Stromal cell of bone marrow (primary cell): ENCODE measurements at places on chromosomes 3 and 15.

GRCh38 chr3:55296791-55297190 is 190.3 kb downstream of the WNT5A start:
- peak; percentile 36 for DNase-seq

DNA sequence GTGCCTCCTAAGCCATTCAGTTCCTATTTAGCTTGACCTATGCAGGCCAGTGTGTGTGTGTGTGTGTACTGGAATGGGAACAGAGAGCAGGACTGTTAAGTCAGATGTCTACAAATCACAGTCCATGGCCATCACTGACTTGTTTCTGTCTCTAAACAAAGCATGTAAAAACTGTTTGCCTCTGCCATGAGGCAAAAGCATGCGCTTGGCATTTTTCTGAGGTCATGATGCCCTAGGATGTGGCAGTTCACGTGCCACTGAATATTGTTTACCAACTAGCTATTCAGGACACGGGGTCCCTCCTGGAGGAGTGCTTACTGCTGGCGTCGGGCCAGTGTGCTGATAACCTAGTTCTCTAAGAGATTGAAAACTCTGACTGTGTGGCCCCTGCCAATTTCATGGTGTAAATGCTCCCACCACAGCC is 8.2 kb upstream of the ATP13A3 start:
- no peak for DNase-seq

- DNase-seq: peak; percentile 85
Measured at GRCh38 chr3:127002195-127003174, 19.6 kb downstream of the PLXNA1 start.

DNA sequence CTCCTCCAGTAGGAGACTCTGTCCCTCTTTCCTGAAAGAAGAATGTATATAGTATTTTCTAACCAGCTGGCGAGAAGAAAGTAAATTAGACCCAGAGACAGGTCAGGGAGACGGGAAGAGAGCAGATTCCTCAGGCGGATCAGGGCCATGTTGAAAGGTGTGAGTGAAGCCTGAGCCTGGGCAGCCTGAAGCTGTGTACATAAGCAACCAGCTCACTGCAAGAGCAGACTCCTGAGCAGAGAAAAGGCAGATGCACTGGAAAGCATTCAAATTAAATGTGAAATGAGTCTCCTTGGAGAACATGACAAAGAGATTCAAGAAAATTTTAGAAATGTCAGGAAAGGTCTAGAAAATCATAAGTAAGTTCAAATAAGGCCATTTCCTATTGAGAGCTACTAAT is 165.8 kb downstream of the GOLIM4 start:
- no peak for DNase-seq

- DNase-seq: no peak
Measured at GRCh38 chr3:102159810-102160451, 274.9 kb upstream of the ZPLD1 start.

DNA sequence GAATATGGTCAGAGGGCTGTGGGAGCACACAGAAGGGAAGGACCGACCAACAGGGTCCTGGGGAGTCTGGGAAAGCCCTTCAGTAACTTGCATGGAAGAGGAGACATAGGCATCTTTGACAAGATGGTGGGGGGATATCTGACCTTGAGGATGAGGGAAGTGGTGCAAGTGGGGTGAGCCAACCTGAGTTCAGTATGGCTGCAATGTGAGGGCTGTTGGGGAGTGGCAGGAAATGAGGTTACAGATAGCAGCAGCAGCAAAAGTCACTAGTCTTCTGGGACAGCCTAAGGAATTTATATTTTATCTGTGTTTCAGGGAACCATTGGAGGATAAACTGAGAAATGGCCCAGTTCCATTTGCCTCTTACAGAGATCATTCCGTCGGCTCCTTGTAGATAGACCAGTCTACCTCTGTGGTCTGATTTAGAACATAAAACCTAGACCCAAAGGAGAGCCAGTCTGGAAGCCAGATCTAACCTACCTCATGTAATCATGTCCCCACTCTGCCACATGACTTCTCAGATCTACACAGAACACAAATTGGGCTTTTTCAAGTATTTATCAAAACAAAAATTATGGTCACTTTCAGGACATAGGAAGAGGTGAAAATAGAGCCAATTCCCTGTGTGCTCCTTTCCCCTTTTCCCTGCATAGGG is 75.6 kb downstream of the ST6GAL1 start:
- DNase-seq: no peak

- no peak for DNase-seq
Measured at GRCh38 chr15:88066636-88067330, 189.8 kb downstream of the NTRK3 start.

GRCh38 chr3:60536420-60536819 is 714.8 kb downstream of the FHIT start:
- no peak for DNase-seq

DNA sequence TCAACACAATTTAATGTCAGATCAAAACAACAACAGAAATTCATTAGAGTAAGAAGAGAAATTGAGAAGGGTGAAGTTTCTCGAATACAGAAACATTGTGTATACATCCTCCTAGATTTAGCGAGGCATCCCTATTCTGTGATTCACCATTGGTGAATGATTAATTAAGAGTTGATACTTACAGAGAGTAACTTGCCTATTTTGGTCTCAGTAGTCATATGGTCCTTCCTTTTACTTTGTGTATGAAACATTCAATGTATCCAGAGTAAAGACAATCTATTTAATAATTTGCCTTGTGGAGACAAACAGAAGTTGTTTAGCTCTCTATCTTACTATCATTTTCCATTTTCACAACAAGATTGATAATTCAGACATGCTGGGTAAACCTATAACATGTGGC is 432.0 kb downstream of the ZPLD1 start:
- DNase-seq: no peak

GRCh38 chr3:188271226-188271914 is 117.4 kb downstream of the LPP start:
- DNase-seq: no peak

DNA sequence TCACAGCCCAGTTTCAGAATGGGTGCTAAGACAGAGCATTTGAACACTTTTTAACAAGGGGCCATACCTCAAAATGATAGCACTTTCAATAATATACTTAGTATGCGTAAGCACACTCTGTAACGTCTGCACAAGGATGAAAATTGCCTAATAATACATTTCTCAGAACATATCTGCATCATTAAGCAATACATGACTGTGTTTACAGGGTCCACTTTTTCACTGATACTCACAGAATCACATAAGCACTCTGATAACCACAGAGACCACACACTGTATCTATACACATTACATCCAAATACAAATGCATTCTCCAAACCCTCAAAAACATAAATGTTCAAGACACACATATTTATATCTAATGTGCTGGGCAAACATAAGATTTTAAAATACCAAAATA is 79.8 kb downstream of the NR1I2 start:
- DNase-seq: no peak

- no peak for DNase-seq
Measured at GRCh38 chr15:25709437-25710159, 153.5 kb downstream of the ATP10A start.

GRCh38 chr3:5302661-5303060 is 115.2 kb downstream of the EDEM1 start:
- DNase-seq: no peak

GRCh38 chr3:85474241-85474640 is 515.5 kb downstream of the CADM2 start:
- DNase-seq: no peak

DNA sequence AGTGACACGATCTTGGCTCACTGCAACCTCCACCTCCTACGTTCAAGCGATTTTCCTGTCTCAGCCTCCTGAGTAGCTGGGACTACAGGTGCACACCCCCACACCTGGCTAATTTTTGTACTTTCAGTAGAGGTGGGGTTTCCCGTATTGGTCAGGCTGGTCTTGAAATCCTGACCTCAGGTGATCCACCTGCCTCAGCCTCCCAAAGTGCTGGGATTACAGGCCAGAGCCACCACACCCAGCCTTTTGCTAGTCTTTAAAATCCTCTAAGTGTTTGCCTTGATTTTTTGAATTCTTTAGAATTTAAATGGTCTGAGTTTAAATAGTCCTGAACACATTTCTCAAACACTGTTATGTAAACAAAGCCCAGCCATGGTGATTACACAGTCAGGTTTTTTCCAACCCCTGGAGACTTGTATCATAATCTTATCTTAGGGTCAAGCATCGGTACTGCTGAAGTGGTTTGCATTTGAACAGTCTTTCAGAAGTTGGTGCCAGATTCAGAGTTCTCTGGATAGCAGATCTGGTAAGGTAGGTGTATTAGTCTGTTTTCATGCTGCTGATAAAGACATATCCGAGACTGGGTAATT is 28.2 kb upstream of the PIAS1 start:
- no peak for DNase-seq

GRCh38 chr3:132536442-132537153 is 60.5 kb upstream of the ACKR4 start:
- no peak for DNase-seq

- no peak for DNase-seq
Measured at GRCh38 chr3:41195946-41196345, 3.4 kb upstream of the CTNNB1 start.

DNA sequence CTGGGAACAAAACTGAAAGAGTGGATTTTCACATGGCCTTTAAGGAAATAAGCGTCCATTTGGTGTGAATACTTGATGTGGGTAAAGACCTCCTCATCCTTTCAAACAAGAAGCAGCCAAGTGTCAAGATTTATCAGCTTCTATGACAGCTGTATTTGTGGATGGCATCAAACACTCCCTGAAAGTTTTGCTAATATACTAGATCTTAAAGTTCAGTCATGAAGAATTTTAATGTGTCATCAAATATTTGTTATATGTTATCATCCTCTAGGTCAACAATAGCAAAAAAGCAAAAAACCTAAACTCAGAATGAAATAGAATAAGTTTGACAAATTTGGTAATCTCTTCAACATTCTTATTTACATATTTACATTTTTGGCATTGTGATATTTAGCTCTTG is 29.1 kb upstream of the LYSMD4 start:
- no peak for DNase-seq

GRCh38 chr3:72890166-72890925 is 2.5 kb downstream of the GXYLT2 start:
- no peak for DNase-seq

DNA sequence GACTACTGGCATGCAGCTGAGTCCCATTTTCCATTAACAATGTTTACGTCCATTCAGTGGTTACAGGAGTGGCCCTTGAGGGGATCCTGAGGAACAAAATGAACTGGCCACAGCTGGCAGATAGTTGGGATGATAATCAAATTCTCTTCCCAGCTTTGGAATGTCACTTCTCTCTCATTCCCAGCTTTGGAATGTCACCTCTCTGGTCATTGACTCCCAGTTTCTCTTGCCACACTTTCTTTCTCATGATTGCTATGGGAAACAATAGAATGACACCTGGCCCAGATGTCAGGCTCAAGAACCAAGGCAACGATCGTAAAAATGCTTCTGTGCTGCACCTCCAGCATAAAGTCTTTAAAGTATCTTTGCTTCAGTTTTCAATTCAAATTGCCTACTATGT is 34.0 kb downstream of the ATP13A4 start:
- DNase-seq: no peak

DNA sequence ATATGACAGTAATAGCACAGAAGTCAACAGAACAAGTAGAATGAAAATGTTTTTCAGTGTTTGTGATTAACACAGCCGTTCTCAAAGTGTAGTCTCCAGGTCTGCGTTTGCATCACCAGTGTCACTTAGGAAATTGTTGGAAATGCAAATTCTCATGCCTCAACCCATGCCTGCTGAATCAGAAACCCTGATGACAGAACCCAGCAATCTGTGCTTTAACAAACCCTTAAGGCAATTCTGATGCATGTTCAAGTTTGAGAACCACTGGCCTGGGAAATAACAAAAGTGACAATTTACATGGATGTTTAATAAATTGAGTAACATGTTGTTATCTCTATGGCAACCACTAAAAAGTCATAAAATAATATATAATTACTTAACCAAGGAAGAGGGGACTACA is 103.1 kb upstream of the ATP11B start:
- DNase-seq: no peak

- no peak for DNase-seq
Measured at GRCh38 chr15:52020221-52021085, 1.4 kb downstream of the MAPK6 start.

DNA sequence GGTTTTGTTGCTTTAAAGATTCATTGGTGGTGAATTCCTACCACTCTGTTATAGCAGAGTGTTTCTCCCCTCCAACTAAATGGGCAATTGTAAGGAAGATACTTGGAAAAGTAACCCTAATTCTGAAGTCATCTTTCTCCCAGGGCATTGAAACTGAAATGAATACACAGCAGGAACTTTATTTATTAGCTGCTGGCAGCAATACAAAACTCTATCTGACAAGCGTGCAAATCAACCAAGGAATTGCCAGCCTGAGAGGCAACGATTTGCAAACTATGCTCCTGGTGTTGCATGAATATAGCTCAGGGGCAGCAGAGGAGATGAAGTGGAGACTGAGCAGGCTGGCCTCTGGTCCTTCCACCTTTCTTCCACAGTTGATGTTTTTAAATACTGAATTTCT is 48.9 kb downstream of the CD200R1 start:
- no peak for DNase-seq
